ENCODE measurements at places on chromosomes 4 and X.
A peak's percentile ranks its signal among the peaks of the same experiment; 100 is the strongest.

DNA sequence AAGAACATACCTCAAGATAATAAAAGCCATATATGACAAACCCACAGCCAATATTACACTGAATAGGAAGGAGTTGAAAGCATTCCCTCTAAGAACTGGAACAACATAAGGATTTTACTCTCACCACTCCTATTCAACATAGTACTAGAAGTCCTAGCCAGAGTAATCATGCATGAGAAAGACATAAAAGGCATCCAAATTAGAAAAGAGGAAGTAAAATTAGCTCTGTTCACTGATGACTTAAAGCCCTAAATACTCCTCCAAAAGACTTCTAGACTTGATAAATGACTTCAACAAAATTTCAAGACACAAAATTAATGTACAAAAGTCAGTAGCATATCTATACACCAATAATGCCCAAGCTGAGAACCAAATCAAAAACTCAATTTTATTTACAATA lies 235.7 kb downstream of the NKX6-1 start:
- DNase-seq = no peak

DNA sequence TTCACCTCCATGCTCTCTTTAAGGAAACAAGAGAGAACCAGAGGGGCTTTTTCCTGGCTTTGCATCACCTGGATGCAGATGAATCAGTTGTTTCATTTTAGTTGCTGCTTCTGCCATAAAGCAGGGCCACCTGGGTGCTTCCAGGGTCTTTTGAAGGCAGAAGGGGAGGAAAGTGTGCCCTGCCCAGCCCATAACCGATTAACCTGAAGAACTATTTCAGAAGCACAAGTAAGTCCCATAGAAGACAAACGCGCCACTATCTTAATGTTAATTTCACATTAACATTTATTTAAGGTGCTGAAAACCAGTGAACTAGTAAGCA lies 32.1 kb downstream of the IRF2 start:
- DNase-seq = no peak

DNA sequence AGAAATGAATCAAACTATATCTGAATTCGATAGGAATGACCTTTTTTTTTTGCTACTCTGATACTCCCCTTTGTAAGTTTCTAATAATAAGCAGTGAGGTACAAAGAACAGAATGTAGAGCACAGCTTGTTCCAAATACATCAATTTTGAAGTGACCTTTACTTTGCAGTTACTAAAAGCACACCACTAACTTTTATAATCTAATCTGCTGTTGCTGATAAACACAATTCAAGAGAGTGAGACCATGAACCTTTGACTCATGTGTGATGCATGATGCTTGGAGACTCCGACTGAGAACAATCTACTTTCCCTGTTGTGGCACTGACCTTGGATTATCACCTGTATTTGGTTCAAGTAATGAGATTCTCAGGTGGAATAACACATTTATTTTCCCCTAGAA lies 91.6 kb upstream of the GNPDA2 start:
- DNase-seq = no peak

GRCh38 chr4:11098461-11098860 lies 330.2 kb downstream of the HS3ST1 start:
- no peak for DNase-seq

DNA sequence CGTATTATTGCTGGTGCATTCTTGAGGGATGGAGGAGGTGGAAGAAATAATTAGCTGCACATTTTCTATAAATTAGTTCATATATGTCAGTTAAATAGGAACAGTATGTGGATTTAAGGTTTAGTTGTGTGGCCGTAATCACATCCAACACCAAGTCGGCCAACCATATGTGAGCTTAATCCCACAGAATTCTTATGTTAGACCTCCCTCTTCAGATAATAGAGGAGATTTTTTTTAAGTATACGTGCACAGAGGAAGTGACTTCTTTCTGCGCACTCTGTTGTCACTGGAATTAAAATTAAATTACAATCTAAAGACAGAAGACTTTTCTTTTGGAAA lies 2.1 kb downstream of the SEPTIN11 start:
- DNase-seq = no peak

DNA sequence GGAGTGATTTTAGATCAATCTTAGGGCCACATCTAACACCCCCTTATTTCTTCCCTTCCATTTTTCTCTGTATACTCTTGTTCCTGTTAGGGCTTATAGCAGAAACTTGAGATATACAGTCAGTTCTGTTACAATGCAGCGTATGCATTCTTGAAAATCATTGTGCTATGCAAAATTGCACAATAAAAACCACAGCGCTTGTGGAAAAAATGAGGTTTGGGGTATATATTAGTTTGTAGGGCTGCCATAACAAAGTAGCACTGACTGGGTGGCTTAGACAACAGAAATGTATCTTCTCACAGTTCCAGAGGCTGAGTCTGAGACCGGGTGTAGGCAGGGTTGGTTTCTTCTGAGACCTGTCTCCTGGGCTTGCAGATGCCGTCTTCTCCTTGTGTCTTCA lies 59.0 kb downstream of the WWC2 start:
- no peak for DNase-seq

DNA sequence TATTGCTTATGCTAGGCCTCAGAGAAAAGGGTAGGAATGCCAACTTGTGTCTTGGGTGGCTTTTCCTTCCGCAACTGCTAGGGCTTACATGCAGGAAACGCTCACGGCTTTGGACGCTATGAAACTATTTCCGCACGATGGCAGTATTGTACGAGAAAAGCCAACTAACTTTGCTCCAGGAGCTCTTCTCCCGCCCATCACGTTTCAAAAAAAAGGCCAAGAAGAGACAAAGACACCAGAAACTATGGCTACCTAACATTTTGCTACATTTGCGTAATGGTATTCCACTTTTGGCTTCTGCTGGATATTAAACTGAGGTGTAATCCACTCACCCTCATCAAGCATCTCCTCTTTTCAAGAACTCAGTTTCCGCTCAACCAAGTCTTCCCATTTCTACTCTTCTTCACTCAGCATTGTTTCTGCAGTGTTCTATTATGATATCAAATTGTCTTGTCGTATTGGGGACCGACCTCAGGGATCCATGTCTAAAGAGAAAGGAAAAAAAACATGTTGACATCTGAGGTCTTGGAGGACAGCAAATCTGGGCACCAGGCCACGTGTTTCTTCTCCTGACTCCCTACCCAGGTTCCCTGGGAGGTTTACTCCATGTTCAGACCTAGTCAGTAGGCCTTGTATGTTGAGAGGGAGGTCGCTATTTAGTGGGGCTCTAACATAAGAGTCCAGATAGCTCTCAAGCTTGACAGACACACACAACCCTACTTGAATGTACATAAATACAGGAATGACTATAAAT lies 239.4 kb upstream of the STK26 start:
- DNase-seq = peak; percentile 45

DNA sequence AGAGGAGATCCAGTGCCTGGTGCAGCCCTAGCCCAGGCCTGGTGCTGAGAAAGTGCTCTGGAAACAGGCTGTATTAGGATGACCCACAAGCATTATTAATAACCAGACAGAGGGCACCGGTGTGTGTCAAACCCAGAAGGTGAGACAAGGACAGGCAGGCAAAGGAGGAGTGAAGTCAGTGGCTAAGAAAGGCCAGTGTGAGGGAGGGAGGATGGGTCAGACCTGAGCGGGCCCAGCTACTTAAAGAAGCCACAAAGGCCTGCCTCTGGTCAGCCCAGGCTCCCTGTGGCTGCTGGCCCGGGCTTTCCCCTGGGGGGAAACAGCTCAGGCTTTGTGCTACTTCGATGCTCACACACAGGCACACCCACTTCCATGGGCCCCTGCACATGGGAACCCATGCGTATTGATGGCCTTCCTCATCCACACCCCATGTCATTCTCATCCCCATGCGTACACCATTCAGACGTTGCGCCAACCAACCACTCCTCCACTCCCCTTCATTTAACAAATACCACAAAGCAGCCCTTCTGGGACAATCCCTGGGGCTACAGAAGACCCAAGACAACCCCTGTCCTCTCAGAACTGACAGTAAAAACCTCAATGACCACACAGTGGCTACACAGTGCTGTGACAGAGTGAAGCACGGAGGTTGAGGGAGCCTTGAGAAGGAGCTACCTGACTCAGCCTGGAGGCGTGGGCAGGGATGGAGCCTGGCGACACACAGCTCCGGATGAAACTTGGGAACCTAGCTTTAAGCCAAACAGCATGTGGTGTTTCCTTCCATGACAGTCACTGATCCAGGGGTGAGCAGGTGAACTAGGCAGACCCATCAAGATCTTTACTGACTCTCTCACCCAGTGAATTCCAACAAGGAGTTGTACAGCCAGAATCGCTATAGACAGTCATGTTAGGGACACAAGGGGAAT lies 24.9 kb upstream of the MTM1 start:
- DNase-seq = no peak

DNA sequence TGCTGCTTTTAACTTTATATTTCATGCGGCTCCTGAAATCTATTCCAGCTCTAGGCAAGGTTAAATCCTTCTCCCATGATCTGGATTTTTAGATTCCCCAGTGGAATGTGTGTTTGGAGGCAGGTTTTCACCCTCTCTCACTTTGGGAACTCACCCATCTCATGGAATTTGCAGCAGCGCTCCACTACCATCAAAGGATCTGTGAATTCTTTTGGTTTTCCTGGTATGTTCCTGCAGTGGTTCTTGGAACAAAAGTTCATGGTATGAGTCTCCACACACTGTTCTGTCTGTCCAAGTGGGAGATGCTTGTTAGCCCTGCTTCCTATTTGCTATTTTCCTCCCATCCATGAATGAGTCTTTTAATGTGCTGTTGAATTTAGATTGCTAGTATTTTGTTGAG lies 14.0 kb downstream of the APOOL start:
- DNase-seq = no peak

GRCh38 chr4:14193601-14194000 lies 566.1 kb upstream of the BOD1L1 start:
- DNase-seq = no peak

- no peak for DNase-seq
Observed at GRCh38 chrX:33385546-33385945, 174.2 kb upstream of the DMD start.

All from activated CD8-positive, alpha-beta memory T cell treated with anti-CD3 and anti-CD28 coated beads for 4 hours (primary cell).